ENCODE measurements at places on chromosomes 12 and 14. TPM values are rescaled to one million over a fixed set of nuclear protein-coding genes. Genes with fewer than 3 reads are reported as not detected.

DNA sequence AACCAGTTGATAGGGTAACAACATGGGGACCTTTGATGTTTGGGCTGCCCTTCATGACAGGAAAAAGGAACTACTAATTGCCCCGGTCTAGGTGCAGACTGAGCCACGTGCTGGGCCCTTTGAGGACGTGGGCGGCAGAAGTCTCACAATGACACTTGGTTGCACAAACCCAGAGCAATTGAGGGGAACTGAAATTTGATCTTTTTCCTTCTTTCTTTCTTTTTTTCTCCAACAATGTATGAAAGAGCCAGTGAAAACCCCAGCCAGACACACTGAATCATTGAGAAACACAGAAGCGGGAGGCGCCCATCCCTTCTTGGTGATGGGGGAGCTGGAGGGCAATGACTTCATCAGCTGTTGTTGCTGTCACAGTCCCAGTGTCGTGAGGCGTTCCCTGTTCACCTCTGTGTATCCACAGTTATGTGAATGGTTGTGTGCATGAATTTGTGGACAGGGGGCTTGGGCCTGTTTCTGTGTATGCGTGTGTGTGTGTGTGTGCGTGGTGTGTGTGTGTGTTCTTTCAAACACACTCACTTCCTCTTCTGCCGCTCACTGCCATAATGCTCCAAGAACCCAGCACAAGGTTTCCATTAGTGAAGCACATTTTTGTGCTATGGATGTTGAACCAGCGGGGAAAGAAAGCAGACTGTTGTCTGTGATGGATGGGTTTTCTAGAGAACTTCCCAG lies 137.5 kb upstream of the CCND2 start:
- peak; percentile 61 for DNase-seq

- DNase-seq = peak; percentile 49
These were observed 490 bp downstream of the RILPL1 start for GRCh38 chr12:123532808-123533649.

- no peak for DNase-seq
These were observed 39.9 kb downstream of the TBC1D30 start for GRCh38 chr12:64864319-64864718.

DNA sequence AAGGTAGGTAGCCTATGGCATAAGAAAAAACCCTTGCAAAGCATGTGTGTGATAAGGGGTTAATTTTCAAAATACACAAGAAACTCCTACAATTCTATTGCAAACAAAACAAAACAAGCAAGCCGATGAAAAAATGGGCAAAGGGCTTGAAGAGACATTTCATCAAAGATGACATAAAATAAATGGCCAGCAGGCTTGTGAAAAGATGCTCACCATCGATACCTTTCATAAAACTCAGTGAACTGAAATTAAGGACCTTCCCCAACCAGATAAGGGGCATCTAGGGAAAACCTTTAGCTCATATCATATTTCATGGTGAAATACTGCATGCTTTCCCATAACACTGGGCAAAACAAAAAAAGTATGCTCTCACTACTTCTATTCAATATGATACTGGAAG lies 131.2 kb downstream of the PPM1H start:
- no peak for DNase-seq

DNA sequence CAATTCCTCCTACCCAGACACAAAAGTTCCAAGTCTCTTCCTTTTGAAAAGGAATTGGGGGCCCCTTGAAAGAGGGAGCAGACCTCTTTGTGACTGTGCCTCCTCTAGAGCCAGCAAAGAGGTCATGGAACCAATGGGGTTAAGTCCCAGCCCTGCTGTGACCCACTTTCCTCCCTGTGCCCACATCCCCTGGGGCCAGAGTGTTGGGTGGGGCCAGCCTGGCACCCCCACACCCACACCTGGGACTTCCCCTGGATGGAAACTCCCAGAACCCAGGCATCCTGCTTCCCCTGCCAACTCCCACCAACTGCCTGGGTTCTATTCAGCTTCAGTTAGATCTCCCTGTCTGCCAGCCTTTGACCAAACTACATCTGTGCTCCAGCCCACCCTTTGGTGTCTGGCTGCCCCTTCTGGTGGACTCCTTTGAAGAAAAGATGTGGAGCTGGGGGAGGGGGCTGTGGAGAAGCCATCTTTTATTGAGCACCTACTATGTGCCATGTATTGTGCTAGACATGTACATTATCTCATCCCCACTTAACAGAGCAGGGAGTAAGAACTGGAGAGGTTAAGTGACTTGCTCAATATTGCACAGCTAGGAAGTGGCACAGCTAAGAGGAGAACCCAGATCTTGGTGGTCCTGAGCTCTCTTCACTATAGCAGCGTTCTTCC lies 4.6 kb upstream of the RARG start:
- DNase-seq = no peak

DNA sequence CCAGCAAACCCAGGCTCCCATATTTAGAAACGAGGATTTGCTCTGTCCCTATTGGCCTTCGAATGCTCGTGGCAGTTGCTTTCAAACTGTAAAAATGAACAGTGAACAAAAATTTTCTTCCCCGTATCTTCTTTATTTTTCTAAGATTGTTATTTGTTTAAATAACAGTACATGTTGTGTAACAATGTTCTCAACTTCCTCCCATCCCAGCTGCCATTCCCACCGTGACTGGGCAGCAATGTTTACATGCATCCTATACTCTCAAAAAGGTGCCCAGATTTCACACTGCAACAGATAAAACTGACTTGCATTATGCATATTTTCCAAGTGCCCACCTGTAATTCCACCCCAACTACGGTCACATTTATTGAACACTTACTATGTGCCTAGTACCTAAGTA lies 12.8 kb downstream of the VCPKMT start:
- no peak for DNase-seq

- no peak for DNase-seq
These were observed 187.0 kb downstream of the NUAK1 start for GRCh38 chr12:105951732-105952131.

- DNase-seq = peak; percentile 71
These were observed 49.2 kb downstream of the TESPA1 start for GRCh38 chr12:54935235-54935951.

DNA sequence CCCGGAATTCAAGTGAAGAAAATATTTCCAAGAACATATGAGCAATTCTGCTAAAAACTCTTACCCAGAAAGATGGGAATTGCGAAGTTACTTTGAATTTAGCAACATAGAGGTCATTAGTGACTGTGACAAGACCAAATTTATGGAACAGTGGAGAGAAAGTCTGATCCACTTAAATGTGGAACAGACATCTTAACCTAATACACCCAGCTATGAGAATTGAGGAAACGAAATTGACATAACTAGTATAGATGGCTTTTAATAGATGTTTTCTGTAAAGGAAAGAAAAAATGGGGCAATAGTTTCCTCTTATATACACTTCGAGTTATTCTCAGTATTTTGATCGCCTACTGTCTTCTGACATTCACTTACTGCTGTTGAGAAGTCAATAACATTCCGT lies 4.6 kb downstream of the OVCH1 start:
- DNase-seq = no peak

- DNase-seq = no peak
These were observed 249.3 kb downstream of the FOXN3 start for GRCh38 chr14:89167705-89168104.

Gene GLIPR1L1
- total RNA-seq = not detected

Gene PRH2
- total RNA-seq = 0.32 TPM

Gene LBHD2
- total RNA-seq = not detected
